SHP77 treated with DMSO at 0.1 percent for 48 hours (cell line): ENCODE measurements at places on chromosomes 1 and 21.

- no peak for DNase-seq
Observed at GRCh38 chr1:206736878-206737728, 33.5 kb upstream of the IL19 start.

GRCh38 chr1:70093250-70093975 is 112.0 kb downstream of the LRRC40 start:
- DNase-seq = no peak

GRCh38 chr1:160411271-160412027 is 11.1 kb downstream of the VANGL2 start:
- DNase-seq = no peak

DNA sequence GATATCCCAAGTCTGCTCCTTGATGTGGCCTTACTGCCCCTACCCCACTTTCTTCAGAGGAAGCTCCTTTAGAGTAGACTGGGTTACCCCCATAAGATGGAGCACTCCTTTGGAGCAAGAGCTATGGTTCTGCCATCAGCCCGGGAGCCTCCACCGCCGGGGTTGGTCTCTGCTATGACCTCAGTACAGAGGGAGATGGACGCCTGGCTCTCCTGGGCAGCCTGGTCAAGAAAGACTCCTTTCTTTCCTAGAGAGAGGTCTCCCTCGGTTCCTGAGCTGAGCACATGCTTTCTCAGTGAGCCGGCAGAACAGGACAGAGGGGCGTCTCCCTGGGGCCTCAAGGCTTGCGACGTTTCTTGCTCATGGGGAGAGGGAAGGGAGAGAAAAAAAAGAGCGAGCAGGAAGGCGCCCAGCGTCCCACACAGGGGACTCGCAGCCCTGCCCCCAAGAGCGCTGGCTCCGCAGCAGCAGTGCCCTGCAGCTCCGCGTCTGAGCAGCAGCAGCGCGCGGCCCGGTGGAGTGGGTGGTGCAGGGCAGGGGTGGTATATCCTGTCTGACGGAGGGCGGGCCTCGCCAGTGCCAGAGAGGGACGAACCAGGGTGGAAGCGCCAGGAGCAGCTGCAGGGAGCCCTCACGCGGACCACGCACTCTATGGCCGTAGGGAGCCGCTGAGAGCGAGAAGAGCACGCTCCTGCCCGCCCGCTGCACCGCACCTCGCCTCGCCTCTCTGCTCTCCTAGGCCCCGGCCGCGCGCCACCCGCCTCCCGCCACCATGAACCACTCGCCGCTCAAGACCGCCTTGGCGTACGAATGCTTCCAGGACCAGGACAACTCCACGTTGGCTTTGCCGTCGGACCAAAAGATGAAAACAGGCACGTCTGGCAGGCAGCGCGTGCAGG is at the start of gene PKP1:
TSS of gene PKP1 (plus strand) at position 576 of the 899 bp plus-strand sequence. CDS start at position 773, 197 bp downstream.
- peak; percentile 5 for DNase-seq

DNA sequence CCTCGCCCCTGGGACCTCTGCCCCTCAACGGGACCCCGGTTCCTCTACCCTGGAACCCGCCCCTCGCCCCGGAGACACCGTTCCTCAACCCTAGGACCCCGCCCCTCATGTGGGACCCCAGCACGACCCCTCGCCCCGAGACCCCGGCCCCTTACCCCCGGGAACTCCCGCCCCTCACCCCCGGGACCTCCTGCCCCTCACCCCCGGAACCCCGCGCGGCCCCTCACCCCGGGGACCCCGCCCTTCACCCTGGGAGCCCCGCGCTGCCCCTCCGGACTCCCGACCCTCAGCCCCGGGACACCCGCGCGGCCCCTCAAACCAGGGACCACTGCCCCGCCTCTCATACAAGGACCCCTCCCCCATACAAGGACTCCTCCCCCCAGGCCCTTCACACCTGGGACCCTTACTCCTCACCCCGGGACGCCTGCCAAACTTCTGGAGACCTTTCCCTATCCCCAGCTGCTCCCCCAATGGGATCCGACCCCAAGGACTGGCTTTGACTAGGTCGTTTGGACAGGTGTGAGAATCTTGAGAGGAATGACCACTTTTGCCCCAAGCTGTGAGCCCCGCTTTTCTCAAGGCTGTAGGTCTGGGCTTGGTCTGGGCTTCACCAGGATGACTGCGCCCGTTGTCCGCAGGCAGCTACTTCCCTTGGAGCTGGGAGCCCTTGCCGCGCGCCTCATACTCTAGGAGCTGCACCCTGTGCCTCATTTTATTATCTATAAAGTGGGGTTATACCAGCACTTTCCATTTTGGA is 843 bp downstream of the DIP2A start:
- DNase-seq = no peak

DNA sequence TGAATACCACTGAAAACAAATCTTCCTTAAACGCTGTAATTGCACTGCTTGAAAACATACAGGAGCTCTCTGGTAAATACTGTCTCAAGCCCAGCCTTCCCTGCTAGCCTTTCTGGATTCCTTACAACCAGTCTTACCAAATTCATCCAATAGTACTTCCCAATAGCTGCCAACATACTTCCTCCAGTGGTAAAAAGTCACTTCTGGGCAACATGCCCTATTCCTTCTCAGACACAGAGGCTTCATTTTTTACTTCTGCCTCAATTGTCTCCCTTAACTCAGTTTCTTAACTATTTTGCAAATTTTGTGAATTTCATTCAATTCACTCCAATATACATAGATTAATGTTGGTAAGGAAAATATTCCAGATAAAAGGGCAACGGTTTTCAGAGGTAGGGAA is 166.3 kb downstream of the TBX15 start:
- no peak for DNase-seq

DNA sequence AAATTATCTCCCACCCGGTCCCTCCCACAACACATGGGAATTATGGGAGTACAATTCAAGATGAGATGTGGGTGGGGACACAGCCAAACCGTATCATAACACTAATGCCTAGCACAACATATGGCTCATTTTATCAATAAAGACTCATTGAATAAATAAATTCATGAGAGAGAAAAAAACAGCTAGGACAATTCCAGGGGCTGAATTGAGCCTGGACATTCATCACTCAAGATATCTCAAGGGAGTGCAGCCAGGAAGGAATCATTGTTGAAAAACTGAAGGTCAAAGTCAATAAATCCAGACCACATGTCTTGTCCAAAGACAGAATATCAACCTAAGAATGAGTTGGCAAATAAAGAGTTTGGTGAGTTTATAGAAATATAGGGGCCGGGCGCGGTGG is 644.1 kb downstream of the PLPP3 start:
- DNase-seq = no peak

GRCh38 chr1:55441489-55441888 is 226.3 kb upstream of the USP24 start:
- DNase-seq = no peak

GRCh38 chr1:98044071-98044697 is 123.3 kb upstream of the DPYD start:
- DNase-seq = no peak

DNA sequence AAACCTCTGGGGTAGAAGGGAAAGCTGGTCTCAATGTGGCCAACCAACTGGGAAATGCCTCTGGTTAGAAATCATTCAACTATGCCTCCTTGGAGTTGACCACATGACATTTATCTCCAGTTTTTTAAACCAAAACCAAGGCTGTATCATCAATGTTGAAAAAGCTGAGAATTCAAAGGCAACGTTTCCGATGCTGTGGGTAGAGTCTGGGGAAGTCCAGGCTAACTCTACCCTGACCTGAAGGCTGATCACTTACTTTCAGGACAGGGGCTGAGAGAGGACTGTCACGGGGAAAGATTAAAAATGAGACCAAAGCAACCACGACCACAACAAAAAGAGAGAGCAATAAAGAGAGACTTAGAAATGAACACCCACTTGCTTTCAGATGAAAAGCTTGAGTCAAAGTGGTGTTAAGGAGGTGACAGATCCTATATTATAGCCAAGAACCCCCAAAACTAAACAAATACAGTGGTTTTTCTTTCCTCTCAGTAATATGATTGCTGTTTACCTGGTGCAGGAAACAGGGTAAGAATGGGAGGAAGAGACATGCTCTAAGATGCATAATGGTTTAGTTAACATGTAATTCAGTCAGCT is 90.8 kb upstream of the TNFSF4 start:
- DNase-seq = no peak

DNA sequence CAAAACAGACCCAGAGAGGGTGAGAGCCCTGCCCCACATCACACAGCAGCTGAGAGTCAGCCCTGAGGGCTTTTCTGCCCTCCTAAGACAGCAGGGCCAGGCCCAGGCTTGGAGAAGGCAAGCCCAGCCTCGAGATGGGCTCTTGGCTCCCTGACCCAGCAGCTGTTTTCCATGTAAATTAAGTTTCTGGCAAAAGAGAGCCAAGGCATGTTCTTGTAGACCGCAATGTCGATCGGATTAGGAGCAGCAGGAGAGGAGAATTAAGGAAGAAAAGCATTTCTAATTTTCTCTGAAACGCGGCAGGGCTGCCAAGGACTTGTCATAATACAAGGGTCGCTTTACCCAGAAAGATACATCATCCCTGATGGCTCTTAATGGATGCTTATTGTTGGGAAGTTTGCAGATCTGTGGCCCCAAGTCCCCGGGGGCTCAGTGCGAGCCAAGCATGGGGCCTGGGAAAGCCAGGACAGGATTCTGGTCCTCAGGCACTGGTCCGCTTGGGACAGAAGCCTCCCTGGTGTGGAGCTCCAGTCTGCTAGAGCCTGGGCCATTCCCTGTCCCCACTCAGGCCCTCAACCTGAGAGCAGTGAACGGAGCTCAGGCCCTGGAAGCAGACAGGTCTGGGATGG is 62.8 kb downstream of the DMRTB1 start:
- DNase-seq = no peak

DNA sequence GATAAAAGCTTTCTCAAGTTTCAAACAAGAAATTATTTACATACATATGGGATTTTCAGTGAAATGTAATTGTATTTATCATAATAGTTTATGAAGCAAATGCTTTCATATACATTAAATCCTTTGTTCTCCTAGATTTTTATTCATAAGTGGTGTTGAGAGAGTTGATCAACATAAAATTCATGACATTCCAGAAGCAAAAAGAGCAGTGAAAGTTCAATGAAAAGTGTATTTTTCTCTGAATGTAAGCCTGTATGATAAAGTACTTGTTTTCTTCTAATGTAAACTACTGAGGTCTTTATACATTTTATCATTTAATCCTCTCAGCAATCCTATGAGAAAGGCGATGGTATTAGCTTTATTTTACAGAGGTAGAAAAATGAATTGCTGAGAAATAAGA is 146.5 kb downstream of the PLA2G4A start:
- DNase-seq = no peak

- no peak for DNase-seq
Observed at GRCh38 chr1:167209044-167209443, 11.6 kb upstream of the POU2F1 start.

DNA sequence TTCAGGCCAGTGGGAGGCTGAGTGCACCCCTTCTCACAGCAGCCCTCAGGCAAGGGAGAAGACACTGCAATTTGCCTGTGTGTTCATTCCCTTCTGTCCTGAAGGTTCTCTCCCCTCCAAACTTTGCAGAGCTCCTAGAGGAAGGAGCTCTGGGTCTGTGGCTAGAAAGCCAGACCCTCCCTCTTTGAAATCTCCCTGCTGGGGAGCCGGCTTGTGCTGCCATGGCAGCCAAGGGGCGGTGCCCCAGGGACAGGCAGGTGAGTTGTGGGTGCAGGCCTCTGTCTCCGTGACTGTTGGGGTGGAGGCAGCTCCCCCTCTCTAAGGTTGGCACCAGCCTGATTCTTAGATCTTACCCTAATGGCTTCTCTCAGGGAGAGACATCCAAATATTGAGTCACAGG is 53.0 kb downstream of the OLFML2B start:
- no peak for DNase-seq

DNA sequence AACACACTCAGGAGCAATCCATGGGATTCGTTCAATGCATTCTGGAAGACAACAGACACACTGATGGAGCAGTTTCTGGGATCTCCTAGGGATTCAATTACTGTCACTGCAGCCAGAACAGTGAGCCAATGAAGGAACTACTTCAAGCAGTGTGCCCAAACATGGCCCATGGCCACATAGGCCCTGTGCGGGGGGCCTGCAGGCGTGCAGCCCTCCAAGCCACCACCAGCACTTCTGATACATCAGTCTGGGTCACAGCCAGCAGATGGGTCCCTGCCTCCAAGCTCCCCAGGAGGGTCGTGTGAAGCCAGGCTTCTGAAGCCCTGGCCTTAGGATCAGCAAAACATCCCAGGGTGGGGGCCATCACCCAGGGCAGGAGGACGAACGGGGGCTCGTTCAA is 99.3 kb downstream of the RAVER2 start:
- DNase-seq = no peak

DNA sequence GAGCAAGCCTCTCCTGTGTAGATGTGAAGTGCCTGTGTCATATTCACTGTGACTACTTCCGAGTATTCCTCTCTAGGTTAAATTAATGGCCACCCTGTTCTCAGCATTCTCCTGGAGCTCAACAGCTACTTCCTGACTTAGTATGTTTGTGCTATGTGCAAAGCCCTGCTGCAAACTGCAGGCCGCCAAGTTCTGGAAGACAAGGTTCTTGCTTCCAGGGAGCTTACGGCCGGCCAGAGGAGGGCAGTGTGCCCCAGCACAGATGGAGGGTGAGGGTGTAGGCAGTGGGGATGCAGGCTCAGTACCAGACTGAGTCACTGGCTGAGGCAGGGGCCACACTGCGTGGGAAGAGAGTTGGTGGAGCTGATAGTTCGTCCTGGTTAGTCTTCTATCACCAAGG is 43.2 kb downstream of the ELK4 start:
- no peak for DNase-seq

DNA sequence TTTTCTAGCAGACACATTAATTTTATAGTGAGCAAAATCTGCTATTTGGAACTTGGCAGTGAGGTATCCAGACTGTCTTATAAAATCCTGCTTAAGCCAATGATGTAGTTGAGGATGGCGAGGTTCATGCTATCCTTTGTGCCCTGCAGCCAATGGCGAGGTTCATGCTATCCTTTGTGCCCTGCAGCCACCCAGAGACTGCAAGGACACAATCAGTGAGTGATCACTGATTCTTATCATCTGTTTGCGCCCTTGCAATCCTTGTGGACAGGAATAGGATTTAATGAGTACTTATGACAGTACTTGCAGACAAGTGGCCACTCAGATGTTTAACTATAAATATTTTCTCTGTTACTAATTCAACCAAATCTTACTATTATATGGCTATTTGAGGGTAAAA is 112.6 kb downstream of the EIF4G3 start:
- no peak for DNase-seq

GRCh38 chr1:2106659-2107405 is 56.6 kb downstream of the PRKCZ start:
- DNase-seq = no peak

DNA sequence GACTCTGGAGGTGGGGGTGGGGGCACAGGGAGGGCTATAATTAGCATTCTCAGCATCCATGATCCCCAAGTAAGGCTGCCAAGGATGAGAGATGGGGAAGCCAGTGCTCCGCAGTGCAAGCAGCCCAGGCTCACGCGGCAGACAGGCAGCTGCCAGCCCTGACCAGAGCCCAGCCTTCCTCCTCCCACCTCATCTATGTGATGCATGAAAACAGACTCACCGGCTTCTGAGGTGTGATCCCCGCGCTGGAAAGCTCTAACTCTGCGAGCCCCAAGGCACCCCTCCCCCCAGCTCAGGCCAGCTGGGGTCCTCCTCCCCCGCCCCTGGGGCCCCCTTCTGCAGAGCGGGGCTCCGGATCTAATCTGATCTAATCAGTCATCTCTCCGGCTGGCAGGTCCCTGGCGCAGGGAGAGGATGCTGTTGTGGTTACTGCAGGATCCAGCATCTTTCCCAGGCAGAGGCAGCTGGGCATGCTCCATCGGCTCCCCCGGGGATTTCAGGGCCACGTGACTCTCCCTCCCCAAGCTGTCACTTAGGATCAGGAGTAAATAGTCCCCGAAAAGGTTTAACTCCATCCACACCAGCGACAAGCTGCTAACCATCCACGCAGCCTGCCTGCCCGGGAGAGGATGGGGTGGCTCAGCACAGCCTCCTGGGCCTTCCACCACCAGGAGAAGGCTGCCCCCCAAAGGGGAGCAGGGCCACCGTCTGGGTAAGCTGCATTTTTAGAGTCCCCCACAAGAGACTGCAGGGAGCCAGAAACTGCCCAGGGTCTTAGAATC is at the start of gene PLEKHA6:
TSS of gene PLEKHA6 (minus strand) at position 456 of the 782 bp plus-strand sequence. CDS start 86,202 bp downstream, outside the sequence.
- DNase-seq = no peak
